Fibroblast of skin of scalp (primary cell): ENCODE measurements at places on chromosomes 3 and 15.

DNA sequence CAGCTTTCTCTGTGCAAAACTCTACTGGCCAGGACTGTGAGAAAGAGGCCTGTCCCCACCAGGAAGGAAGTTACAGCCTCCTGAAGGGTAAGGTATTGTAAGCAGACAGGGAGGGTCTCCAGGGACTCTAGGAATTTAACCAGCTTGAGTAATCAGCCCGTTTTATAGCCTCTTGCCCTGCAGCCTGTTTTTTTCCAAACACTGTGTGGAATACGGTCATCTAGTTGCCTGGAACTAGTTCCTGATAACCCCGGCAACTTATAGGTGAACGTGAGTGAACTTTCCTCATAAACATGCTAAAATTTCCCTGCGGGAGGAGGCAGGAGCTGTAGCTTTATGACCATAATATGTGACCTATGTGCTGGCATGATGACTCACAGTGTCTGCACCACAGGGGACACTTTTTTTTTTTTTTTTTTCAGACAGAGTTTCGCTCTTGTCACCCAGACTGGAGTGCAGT lies 60.1 kb upstream of the DAZL start:
- DNase-seq = peak; percentile 79

GRCh38 chr3:173650596-173650995 lies 253.1 kb downstream of the NLGN1 start:
- DNase-seq = no peak

DNA sequence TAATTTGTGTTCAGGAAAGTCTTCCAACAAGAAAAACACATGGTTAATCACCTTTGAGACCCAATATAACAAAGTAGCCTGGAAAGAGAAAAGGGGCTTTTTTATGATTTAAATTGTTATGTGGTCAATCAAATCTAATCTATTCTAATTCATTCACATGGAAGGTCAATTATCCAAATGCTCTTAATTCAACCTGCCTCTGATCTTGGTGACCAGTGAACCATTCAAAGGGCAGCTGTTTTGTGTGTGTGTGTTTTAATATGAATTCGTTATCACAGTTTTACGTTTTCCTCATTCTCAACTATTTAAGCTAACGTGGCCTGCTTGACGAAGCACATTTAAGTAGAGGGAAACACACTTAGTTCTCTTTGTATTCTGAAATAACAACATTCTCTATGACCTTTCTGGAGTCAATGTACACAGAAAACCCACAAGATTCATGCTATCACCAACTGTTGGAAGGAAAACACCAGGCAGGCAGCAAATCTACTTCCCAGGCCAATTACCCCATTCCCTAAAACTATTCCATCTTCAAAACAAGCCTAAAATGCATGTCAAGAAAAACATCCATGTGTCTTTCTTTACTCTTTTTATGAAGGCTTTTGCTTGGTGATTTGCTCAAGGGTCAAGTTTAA lies 195.4 kb downstream of the SUCLG2 start:
- DNase-seq = no peak

- DNase-seq = peak; percentile 99
These were observed 86.9 kb downstream of the DCLK3 start for GRCh38 chr3:36677331-36678007.

DNA sequence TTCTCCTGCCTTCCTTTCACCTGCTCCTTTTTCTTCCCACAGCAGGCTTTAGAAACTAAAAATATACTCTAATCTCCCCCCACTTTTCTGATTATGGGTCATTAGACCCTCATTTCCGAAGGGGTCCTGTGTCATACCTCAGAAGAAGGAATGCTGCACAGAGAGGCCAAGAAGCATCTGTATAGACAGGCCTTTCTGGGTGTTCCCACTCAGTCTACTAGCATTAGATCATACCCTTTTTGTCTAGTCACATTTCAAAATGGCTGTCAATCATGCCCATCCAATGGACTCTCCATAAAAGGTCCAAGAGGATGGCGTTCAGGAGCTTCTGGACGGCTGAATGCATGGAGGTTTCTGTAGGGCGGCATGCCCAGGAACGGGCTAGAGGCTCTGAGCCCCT lies 192.2 kb downstream of the SUCLG2 start:
- DNase-seq = no peak

DNA sequence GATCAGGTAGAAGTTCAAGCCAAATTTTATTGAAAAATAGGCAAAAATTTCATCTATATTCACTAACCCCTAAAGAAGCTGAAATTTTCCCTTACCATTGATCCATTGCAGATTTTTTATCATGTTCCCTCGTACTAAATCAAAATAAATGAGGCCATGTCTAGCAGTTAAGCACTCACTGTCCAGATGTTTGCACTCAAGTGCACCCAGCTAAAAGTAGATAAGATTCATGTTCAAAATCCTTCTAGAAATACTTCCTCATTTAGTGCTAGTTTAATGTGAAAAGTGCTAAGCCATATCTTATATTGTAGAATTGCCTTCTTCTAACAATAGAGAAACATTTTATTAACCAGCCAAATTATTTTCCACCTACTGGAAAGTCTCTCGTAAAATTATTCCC lies 164.7 kb upstream of the UBE2E2 start:
- DNase-seq = no peak

- DNase-seq = no peak
These were observed 9.0 kb downstream of the FANCD2OS start for GRCh38 chr3:10099041-10099440.

DNA sequence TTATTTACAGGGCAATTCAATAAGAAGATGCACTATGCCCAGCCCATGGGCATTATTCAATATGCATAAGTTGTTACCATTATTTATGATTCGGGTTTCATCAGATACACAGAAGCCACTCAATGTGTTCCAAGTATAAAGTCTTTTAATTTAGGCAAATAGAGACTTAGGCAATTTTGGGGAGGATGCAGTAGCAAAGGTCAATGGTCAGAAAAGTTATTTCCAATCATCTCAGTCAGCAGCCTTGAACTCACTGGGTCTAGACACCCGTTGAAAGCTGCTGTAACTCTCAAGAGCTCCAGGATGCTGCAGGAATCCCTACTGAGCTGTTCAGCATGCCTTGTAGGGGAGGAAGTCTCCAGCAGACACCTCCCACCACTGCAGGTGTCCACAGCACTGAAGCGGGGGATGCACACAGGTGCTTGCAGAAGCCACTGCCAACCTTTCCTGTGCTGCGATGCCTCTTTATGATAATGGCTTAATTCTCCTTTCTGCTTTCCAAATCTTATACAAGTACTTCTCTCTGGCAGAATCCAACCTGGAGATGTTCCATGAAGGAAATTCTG lies 155.0 kb upstream of the SUCLG2 start:
- no peak for DNase-seq

- peak; percentile 26 for DNase-seq
These were observed 15.2 kb downstream of the ST3GAL6 start for GRCh38 chr3:98778383-98778782.

GRCh38 chr15:42387603-42388002 lies 28.3 kb downstream of the CAPN3 start:
- no peak for DNase-seq

DNA sequence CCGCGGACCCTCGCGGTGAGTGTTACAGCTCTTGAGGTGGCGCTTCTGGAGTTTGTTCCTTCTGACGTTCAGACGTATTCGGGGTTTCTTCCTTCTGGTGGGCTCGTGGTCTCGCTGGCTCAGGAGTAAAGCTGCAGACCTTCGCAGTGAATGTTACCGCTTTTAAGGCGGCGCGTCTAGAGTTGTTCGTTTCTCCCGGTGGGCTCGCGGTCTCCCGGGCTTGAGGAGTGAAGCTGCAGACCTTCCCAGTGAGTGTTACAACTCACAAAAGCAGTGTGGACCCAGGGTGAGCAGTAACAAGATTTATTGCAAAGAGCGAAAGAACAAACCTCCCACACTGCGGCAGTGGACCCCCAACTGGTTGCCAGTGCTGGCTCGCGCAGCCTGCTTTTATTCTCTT lies 177.1 kb downstream of the UACA start:
- no peak for DNase-seq

DNA sequence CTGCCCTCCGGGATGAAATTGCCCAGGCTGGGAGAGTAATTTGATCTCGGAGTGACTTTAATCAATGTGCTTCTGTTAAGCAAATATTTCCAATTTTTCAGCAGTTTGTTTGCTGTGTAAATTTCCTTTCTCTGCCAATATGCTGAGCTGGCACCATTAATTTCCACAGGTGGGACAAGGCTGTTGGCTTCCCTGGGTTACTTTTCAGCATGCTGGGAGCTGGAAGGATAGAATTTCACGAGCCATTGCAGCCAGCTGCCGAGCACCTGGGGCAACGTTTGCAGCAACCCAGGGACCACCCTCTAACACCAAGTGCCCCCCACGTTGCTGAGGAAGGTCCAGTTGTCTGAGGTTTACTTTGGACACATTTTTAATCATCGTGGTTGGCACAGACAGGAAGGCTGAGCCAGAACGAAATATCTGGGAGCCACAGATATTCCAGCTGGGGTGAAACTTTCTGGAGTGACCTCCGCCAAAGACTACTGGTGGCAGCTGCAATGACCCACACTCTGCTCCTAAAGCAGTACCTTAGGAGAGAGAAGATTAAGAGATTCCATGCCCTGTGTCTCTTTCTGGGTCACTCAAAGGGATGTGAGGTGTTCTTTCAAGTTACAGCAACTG lies 293.3 kb upstream of the RGMA start:
- no peak for DNase-seq

- peak; percentile 43 for DNase-seq
These were observed 2.4 kb upstream of the SKIC8 start for GRCh38 chr15:78301828-78302227.

GRCh38 chr15:40379853-40380252 lies 2.7 kb upstream of the KNSTRN start:
- peak; percentile 93 for DNase-seq

DNA sequence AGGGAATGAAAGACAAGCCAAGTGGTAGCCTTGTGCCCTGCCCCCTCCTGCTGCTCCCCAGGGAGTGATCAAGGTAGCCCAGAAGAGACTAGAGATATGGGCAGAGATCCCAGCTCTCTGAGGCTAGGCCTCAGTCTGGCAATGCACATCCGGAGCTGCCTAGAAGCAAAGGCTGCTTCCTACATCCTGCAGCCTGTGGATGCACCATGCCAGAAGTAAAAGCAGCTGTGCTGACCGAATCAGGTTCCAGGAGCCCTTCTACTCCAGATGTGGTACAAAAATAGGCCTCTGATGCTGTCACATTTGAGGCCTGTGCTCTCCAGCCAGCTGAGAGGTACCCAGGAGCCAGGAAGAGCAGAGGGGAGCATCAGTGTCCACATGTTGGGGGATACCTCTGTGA lies 16.0 kb downstream of the TRAIP start:
- DNase-seq = no peak

DNA sequence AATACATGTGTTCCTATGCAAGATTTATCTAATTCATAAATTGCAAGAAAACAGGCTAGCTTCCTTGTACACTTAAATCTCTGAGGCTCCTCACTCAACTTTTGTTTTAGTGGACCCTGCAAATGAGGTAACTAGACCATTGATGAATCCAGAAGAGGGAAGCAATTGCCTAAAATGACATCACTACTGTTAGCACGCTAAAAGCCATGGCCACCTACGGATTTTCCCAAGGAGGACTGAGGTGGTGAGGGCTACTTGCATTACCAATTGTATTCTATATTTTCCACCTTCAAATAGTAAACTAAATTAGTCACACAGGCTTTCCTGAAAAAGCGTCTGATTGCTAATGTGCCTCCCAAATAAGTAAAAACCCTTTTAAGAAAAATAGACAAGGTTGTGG lies 140.7 kb downstream of the GADL1 start:
- no peak for DNase-seq

GRCh38 chr15:58232281-58233065 lies 94.3 kb downstream of the AQP9 start:
- DNase-seq = no peak

DNA sequence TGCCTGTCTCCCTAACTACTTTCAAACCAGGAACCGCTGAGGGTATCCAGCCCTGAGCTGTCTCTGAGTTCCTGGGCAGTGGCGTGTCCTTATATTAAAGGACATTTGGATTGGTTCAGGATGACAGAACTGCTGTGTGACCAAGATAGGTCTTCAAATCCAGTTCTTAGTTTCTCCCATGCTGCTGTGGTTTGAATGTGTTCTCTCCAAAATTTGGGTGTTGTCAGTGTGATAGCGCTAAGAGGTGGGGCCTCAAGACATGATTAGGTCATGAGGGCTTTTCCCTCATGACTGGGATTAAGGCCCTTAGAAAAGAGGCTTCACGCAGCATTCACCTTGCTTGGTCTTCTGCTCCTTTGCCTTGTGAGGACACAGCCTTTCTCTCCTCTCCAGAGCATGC lies 376.5 kb upstream of the TPM1 start:
- no peak for DNase-seq

- DNase-seq = peak; percentile 50
These were observed 23.3 kb upstream of the LARS2 start for GRCh38 chr3:45365060-45365459.

DNA sequence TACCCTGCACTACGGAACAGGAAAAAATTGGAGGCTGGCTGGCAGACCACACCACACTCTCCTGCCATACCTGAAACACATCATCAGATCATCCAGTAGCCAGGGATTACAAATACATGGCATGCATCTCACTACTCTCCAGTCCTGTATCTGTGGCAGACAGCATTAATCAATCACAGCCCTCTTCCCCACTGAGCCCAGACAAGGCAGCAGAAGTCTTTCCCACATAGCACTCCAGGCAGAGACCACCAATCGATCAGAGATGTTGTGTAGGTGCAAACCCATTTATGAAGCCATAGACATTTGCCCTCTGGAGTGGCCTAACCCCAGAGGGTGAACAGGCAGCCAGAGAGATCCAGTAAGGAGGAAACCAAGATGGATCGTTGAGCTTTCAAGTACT lies 410.9 kb upstream of the PROK2 start:
- no peak for DNase-seq

- no peak for DNase-seq
These were observed 97.2 kb downstream of the HES1 start for GRCh38 chr3:194233150-194233549.

DNA sequence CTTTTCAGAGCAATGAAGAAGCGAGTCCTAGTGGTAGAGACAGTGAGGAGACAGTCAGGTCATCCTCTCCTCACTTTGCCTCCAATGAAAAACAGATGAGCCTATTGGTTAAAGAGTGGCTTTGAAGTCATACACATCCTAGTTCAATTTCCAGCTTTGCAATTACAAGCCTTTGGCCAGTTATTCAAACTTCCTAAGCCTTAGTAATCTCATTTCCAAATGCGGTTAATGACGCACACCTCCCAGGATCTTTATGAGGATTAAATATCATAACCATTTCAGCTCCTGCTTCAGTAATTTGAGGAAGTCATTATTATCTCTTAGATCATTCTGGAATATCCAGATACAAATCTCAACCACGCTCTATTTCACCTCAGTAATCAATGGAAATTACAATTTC lies 10.0 kb upstream of the ST6GAL1 start:
- no peak for DNase-seq

DNA sequence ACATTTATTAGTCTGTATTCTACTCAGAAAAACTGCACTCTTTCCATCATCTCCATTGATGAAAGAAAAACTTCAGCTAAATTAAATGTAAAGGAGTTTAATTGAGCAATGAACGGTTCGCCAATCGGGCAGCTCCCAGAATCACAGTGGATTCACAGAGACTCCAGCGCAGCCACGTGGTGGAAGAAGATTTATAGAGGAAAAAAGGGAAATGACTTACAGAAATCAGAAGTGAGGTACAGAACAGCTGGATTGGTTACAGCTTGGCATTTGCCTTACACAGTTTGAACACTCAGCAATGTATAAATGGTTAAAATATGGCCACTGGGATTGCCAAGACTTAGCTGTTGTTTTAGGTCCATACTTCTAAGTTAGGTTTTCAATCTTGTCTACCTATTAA lies 2.8 kb upstream of the SUCLG2 start:
- DNase-seq = no peak

GRCh38 chr3:166307756-166308350 lies 470.6 kb upstream of the BCHE start:
- DNase-seq = no peak

GRCh38 chr15:85741021-85741421 lies 53.7 kb downstream of the KLHL25 start:
- DNase-seq = no peak
